NCI-H526 treated with DMSO at 0.1 percent for 48 hours (cell line): ENCODE measurements at places on chromosomes 6 and 20.

GRCh38 chr6:33849500-33850075, 45.8 kb upstream of the MLN start:
- DNase-seq: no peak

DNA sequence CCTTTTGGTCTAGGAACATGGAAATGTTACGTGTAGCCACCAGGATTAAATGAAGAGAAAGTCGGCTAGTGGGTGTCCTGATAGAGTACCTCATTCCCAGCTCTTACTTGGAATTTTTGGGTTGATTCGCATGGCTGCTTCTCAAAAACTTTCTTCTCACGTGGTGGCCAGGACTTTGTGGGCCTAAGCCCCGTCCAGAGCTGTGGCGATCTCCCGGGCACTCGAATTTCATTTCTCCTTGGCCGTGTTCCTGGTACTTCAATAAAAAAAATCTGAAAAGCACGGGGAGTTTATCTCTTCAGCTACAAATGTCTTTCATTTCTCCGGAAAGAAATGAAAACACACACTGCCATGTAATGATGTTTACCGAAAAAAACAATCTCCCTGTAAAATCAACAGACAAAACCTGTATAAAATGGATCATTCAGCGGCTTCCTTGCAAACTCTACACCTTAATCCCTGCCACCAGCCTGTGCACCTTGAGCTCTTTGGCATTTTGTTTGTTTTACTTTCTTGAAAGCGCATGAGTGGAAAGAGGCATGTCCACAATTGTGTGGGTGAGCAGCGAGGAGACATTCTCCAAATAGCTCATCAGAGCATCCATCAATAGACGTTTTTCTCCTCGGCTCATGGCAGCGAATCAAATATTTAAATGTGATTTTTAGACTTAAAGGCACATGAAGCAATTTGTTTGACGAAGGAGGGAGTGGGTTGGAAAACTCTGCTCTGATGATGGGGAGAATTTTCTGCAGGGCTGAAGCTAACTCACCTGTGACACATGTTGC, 173.1 kb downstream of the TFAP2C start:
- no peak for DNase-seq

GRCh38 chr6:122798099-122798641, 9.1 kb downstream of the SMPDL3A start:
- DNase-seq: no peak

GRCh38 chr6:78598966-78599365, 268.4 kb upstream of the IRAK1BP1 start:
- no peak for DNase-seq

- no peak for DNase-seq
These were observed 654.4 kb downstream of the EYS start for GRCh38 chr6:65052626-65053025.

GRCh38 chr6:47138046-47138445, 95.9 kb upstream of the ADGRF1 start:
- DNase-seq: no peak

GRCh38 chr6:4384656-4385055, 249.3 kb upstream of the ECI2 start:
- no peak for DNase-seq

GRCh38 chr20:36441027-36441414, 100.3 kb upstream of the MYL9 start:
- no peak for DNase-seq

DNA sequence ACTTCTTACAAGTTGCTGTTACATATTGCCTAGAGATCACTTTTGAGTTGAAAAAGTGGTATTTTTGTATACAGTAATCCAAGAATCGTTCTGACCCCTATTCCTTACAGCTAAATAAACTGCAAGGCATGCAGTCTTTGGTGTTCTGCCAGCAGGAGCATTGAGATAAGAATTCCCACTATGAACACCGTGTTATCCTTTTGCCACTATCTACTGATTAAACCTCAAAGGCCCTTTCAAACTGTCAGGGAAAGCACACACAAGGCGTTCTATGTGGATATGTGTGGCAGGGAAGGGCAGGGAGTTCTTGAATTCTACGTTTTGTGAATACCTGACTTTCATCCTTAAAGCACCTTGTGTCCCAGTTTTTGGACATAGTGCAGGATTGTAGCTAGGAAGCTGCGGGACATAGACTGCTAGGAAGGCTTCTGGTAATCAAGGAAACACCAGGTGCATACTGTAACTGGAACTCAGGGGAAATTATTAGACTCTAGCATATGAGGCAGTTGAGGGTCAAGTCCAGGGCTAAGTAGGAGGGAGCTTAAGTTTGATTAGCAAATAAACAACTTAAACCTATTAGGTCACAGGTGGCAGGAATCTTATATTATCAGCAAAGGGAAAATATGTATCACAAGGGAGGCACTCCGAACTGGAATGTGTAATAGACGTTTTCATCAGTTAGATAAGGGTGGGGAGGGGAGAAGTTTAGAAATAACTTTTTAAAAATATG, 506.6 kb downstream of the RNF144B start:
- DNase-seq: no peak

DNA sequence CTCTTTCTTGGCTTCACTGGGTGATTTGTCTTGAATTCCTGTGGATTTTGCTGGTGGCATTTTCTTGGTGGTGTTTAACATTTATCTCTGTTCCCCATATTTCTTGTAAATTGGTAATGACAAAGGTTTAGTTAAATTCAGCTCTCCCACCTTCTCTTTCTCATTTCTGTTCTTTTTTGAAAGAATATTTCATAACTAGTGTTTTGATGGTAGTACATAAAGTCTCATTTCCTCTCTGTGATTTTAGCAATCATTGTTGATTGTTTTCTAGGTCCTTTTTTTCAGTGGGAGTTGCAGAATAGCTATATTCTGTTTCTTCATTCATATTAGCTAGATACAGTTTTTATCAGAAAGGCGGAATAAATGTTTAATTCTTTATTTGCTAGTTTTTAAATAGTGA, 73.1 kb downstream of the QKI start:
- DNase-seq: no peak

DNA sequence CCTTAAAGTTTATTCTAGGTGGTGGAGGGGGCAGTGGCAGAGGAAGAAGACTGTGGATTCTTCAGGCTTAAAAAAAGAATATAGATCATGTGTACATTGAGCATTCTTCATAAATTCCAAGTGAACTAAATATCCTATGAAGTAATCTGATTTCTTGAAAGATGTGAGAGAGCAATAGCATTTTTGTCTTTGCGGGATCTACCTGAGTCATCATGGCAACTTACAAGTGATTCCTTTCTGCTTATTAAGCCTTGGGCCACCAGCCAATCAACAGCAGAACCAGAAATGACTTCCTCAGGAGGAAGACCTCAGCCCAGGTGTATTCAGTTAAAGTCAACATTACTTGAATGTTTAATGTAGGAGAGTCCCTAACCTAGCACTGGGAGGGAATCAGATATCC, 756.9 kb downstream of the TFAP2A start:
- no peak for DNase-seq

DNA sequence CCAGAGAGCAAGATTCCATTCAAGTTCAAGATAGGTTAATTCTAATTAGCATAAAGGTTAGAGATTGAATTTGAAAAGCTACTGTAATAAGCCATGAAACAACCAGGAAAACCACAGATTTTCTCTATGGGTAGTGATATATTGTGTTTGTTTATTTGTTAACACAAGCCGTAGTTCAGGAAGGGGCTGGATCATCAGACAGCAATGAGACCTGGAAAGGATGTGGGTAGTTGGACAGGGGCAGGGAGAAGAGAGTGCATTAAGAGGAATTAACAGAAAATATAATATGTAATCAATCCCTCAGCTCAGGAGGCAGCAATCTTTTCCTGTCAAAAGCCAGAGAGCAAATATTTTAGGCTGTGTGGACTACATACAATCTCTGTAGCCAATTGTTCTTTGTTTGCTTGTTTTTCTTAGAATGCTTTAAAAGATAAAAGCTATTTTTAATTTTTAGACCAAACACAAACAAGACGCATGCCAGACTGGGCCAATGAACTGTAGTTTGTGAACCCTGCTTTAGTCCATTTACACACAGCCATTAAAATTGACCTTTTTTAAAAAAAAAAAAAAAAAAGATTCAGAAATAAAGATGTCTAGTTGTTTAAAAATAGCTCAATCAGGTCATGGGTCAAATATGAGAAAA, 398.7 kb upstream of the MARCKS start:
- DNase-seq: no peak
